ENCODE measurements at places on chromosomes 7 and 10.
A peak's percentile ranks its signal among the peaks of the same experiment; 100 is the strongest.

DNA sequence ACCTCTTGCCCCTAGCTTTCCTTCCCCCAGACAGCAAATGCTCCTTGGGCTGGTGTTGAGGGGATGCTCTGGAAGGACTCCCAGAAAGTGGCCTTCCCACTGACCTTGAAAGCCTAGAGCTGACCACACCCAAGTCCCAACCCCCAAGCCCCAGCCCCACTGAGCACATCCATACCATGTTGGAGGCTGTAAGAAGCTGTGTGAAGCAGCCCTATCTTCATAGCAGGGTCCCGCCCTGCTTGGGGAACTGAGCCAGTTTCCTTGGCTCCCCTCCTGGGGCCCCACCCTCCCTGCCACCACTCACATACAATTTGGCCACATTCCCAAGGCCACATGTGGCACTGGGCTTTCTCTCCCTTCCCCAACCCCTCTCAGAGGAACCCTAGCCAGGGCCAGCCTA lies 72.3 kb upstream of the CACUL1 start:
- no peak for DNase-seq

- no peak for DNase-seq
Observed at GRCh38 chr10:6385665-6386064, 182.9 kb downstream of the PFKFB3 start.

- DNase-seq, result no peak
Observed at GRCh38 chr7:130838738-130839137, 104.7 kb upstream of the KLF14 start.

GRCh38 chr7:3649678-3650440 lies 348.8 kb downstream of the SDK1 start:
- peak; percentile 65 for DNase-seq

DNA sequence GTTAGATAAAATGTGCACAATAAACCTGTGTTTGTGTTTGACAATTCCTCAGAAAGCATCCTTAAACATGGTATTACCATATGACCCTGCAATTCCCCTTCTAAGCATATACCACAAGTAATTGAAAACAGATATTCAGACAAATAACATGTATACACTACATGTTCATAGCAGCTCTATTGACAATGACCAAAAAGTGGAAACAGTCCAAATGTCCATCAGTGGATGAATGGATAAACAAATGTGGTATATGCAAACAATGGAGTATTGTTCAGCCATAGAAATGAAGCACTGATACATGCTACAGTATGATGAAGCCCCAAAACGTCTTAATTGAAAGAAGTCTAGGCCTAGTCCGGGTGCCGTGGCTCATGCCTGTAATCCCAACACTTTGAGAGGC lies 280.1 kb downstream of the OTUD1 start:
- DNase-seq, result no peak

GRCh38 chr7:99772565-99772964 lies 11.4 kb downstream of the CYP3A4 start:
- DNase-seq, result no peak

Data from NCI-H69 (cell line).